ENCODE measurements at places on chromosomes 3 and 15.

- no peak for DNase-seq
Measured at GRCh38 chr3:167162083-167162482, 218.0 kb downstream of the ZBBX start.

- DNase-seq: no peak
Measured at GRCh38 chr3:162224746-162225145, 728.1 kb downstream of the OTOL1 start.

DNA sequence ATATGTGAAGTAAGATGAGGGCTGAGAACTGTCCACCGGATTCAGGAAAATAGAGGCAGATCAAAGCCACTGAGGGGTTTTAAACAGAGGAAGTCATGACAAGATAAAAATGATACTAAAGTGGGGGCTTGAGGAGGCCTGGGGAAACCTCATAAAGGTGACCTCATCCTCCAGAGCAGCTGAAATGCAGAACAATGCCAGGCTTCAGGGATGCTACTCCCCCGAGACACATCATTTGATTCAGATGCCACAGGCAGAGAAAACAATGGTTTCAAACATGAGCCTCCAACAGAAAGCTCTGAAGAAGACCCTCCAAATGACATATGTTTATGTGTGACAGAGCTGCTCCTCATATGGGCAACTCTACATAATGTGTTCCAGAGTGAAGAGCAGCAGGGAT lies 6.4 kb downstream of the CFAP20DC start:
- no peak for DNase-seq

GRCh38 chr3:183158551-183159006 lies 4.0 kb downstream of the LAMP3 start:
- peak; percentile 76 for DNase-seq

All from bronchial epithelial cell (primary cell).